ENCODE measurements at places on chromosomes 4 and X. TPM values are rescaled to one million over a fixed set of nuclear protein-coding genes. Genes with fewer than 3 reads are reported as not detected.

RAB40A gene
- 0.06 TPM for polyA plus RNA-seq

PHOX2B gene
- polyA plus RNA-seq, result not detected

ADH6 gene
- polyA plus RNA-seq, result not detected

DNA sequence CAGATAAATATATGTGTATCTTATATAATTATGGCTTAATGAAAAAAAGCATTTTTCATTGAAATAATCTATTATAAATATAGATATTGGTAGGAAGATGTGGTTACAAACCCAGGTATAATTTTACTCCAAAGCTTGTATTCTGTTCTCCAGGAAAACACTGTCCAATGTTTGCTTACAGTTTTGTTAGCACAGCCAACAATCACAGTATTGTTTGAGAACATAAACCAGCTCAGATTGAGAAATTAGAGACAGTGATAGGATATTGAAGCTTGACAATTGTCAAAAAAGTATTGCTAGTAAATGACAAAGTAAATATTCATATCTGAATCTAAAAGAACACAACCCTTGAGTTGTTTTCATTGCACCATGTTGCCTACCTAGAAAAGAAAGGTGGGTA, 228.8 kb downstream of the ADGRL3 start:
- no peak for DNase-seq

DNA sequence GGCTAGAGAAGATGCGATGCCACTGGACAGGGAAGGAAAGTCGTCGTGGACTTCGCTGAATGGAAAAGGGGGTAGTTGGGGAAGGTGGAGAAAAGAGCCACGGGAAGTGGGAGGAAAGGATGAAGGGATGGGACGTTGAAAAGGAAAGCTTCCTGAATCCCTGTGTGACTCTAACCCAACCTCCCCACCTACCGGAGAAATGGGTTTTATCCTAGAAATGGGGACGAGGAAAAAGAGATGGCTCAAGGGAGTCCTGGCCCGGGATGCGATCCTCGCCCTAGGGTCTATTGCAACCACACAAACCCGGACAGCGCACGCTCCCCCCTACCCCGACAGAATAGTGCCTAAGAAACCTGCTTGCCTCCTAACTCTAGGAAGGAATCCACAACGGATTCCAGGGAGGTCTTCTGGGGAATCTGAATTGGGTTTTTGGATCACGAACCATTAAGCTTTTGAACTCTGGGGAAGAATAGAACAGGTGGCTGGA, 738 bp upstream of the TSPAN5 start:
- DNase-seq, result peak; percentile 35

DNA sequence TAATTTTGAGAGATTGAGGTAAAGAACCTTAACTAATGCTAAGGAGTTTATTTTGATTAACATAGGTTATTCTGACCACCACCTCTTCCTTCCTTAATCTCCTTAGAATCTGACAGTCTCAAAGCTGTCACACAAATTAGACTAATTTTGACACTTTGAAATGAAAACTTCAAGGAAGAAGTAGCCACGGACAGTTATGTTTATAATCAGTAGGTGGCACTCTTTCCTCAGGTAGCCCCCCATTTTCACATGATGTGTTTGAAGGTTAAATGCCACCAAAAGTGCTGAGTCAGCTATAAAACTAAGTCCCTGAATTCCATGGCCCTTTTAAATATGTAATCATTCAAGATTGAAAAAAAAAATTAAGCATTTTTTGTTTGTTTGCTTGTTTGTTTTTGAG, 22.4 kb downstream of the TMEM33 start:
- no peak for DNase-seq

GRCh38 chr4:146105464-146105863, 70.1 kb upstream of the LSM6 start:
- no peak for DNase-seq

- DNase-seq, result peak; percentile 56
Measured at GRCh38 chr4:61520681-61521160, 320.6 kb downstream of the ADGRL3 start.

DNA sequence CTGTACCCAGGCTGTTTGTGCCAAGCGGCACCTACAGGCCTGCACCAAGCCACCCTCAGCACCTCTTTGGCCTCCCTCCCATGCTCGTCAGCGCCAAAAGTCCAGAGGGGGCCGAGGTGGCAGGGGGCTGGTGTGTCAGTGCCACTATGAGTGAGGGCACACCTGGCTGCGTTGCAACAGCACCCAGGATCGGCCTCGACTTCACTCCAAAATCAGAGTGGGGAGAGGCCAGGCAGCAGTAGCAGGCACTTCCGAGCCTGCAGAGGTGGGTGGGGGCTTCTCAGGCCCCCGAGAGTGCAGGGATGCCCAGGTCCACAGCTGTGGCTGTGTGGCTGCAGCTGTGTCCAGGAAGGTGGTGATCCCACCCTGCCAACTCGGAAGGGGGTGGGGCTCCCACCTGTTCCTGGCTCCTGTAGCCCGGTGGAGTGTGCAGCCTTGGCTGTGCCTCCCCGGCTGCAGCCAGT, 58.5 kb downstream of the PPA2 start:
- DNase-seq, result no peak

GRCh38 chrX:136692271-136692670, 44.3 kb downstream of the CD40LG start:
- DNase-seq, result no peak

GRCh38 chrX:24796204-24796603, 102.5 kb downstream of the POLA1 start:
- no peak for DNase-seq

All from mammary epithelial cell (primary cell).